ENCODE measurements at places on chromosomes 13 and 19.

DNA sequence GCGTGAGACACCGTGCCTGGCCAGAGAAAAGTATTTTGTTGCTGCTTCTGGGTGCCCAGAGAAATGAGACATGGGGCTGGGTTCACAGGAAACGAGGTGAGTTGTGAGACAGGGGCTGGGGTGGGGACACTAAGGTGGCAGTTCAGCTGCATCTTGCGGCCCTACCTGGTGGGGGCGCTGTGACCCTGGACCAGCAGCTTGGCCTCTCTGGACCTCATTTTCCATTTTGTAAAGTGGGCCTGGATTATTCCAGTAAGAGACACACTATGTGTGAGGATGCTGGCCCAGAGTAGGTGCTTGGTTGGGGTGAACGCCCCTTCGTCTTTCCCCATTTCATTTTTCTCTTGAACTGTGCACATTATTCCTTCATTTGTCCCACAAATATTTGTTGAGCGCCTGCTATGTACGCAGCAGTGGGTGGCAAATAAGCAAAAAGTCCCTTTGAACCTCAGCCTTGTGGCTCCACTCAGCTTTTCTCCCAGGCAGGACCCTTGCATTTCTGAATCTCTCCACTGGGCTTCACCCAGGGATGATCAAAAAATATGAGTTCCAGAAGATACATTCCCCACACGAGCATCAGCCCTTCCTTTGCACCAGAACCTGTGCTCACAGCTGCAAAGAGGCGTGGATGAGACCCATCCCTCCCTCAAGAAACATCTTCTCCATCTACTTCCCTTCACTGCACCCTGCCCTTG is 26.6 kb upstream of the OR10H1 start:
- no peak for DNase-seq

DNA sequence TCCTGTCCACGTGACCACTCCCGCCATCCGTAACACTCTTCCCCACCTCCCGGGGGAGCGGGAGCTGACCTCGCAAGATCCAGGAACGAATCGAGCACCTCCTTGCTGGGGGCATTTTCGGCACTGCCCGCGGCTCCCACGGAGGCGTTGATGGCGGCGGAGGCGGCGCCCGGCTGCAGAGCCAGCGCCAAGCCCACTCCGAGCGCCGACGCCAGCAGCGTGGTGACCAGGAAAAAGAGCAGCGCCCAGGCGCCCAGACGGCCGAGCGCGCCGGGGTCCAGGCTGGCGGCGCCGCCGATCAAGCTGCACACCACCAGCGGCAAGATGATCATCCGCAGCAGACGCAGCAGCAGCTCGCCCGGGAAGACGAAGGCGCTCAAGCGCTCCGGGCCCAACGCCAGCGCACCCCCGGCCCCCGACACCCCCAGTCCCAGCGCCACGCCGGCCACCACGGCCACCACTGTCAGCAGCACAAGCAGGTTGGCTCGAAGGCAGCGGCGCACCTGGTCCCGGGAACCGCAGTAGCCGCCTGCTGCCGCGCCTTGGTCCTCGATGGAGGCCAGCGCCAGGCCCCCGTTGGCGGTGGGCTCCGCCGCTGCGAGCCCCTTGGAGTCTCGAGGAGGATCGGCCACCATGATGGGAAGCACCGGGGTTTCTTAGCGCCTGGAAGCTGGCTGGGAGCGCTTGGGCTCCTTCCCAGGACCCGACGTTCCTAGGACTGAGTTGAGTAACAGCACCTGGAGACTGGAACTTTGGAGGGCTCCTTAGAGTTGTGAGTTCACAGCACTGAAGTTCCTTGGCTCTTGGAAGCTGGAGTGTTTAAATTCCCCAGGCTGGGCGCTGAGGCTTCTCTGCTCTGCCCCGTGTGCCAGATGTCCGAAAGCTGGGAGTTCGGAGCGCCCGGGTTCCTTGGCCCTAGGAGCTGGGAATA is 798 bp downstream of the SLC1A5 start:
- DNase-seq, result no peak

- no peak for DNase-seq
Observed at GRCh38 chr19:8611877-8612806, 1.6 kb upstream of the ADAMTS10 start.

GRCh38 chr13:113784645-113785024 is 25.6 kb downstream of the TMEM255B start:
- DNase-seq, result no peak

- no peak for DNase-seq
Observed at GRCh38 chr13:48656608-48657007, 2.9 kb downstream of the CYSLTR2 start.

GRCh38 chr13:20185366-20186056 is 7.2 kb downstream of the GJB2 start:
- no peak for DNase-seq

GRCh38 chr13:40777809-40778175 is 6.8 kb upstream of the MRPS31 start:
- DNase-seq, result no peak

All from HS-27A (cell line).